ENCODE measurements at places on chromosomes 11 and 22. TPM values are rescaled to one million over a fixed set of nuclear protein-coding genes. Genes with fewer than 3 reads are reported as not detected.
A peak's percentile ranks its signal among the peaks of the same experiment; 100 is the strongest.

DNA sequence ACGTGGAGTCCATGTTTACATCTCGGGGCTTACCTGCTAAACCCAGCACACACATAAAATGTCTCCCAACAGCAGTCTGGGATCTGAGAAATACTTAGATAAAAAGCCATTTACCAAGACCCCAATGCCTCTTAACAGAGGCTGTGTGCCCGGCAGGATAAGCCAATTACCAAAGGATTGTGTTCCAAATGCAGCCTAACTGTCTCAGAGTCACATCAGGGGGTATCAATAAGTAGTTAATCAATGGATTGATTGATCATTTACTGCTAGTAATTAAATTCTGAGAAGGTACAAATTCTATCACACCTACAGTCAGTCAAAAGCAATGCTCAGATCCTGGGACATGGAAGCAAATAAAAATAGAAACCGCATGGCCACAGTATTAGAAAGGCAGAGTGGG, 125.6 kb downstream of the DSCAML1 start:
- DNase-seq: no peak
- no peaks in the 10 kb centered on the region for H3K36me3 ChIP-seq
- no peak overlapping the region for H3K27ac ChIP-seq
- no peak overlapping the region for H3K4me3 ChIP-seq
- H3K27me3 ChIP-seq: peaks cover 74% of the 10 kb centered on the region

Gene DEPDC7
- total RNA-seq: 9.4 TPM

DNA sequence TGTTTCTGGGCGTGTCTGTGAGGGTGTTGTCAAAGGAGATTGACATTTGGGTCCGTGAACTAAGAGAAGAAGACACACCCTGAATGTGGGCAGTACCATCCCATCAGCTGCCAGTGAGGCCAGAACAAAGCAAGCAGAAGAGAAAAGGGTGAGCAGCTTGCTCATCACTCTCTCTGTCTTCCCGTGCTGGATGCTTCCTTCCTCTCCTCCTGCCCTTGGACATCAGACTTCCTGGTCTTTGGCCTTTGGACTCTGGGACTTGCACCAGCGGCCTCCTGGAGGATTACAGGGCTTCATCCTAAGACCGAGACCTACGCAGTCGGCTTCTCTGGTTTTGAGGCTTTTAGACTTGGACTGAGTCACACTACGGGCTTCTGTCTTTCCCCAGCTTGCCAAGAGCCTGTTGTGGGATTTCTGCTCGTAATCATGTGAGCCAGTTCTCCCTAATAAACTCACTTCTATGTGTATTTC, 18.8 kb downstream of the APOL2 start:
- no peaks in the 10 kb centered on the region for H3K27me3 ChIP-seq
- peaks cover 8% of the 10 kb centered on the region for H3K4me1 ChIP-seq
- H3K4me3 ChIP-seq: no peak overlapping the region
- no peak overlapping the region for H3K27ac ChIP-seq
- DNase-seq: no peak
- H3K36me3 ChIP-seq: no peaks in the 10 kb centered on the region

Gene SESN3
- 2.6 TPM for total RNA-seq

Gene CEP126
- 0.11 TPM for total RNA-seq

GRCh38 chr22:48359613-48359965, 1468.1 kb downstream of the BRD1 start:
- no peaks in the 10 kb centered on the region for H3K4me1 ChIP-seq
- no peak overlapping the region for H3K4me3 ChIP-seq

GRCh38 chr11:35239471-35240075, 100.6 kb downstream of the CD44 start:
- no peak overlapping the region for H3K27ac ChIP-seq
- H3K4me1 ChIP-seq: no peaks in the 10 kb centered on the region
- H3K27me3 ChIP-seq: peaks cover 3% of the 10 kb centered on the region
- DNase-seq: no peak
- H3K4me3 ChIP-seq: no peak overlapping the region
- H3K36me3 ChIP-seq: no peaks in the 10 kb centered on the region

Gene OR8B4
- not detected for total RNA-seq

DNA sequence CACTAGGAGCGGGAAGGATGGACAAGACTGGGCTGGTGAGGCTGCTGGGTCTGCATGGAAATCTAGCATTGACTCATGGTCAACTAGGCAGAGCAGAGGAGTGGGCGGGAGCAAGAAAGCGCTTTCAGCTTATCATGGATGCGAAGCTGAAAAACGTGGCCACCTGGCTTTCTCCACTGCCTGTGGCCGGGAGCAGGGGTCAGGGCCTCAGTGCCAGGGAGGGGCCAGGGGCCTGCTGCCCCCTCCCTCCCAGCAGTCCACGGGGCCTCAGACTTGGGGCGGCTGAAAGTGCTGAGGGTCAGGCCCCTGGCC, 45.5 kb downstream of the ALX4 start:
- H3K36me3 ChIP-seq: no peaks in the 10 kb centered on the region
- H3K27ac ChIP-seq: no peak overlapping the region
- peak; percentile 27 for DNase-seq
- H3K4me3 ChIP-seq: no peak overlapping the region
- H3K27me3 ChIP-seq: no peaks in the 10 kb centered on the region

GRCh38 chr11:44351898-44352498, 42.1 kb upstream of the ALX4 start:
- DNase-seq: peak; percentile 37
- H3K27ac ChIP-seq: no peak overlapping the region
- H3K36me3 ChIP-seq: no peaks in the 10 kb centered on the region
- H3K4me1 ChIP-seq: peaks cover 4% of the 10 kb centered on the region

- no peak overlapping the region for H3K4me3 ChIP-seq
- no peak for DNase-seq
- peaks cover 20% of the 10 kb centered on the region for H3K4me1 ChIP-seq
- no peak overlapping the region for H3K27ac ChIP-seq
These were observed 62.2 kb downstream of the SGSM3 start for GRCh38 chr22:40432625-40433024.

GRCh38 chr11:127109796-127110480, 109.4 kb upstream of the KIRREL3 start:
- H3K4me3 ChIP-seq: no peak overlapping the region
- no peaks in the 10 kb centered on the region for H3K36me3 ChIP-seq
- no peak for DNase-seq
- H3K27me3 ChIP-seq: no peaks in the 10 kb centered on the region
- H3K27ac ChIP-seq: no peak overlapping the region
- H3K4me1 ChIP-seq: no peaks in the 10 kb centered on the region

Gene OR5B21
- not detected for total RNA-seq

DNA sequence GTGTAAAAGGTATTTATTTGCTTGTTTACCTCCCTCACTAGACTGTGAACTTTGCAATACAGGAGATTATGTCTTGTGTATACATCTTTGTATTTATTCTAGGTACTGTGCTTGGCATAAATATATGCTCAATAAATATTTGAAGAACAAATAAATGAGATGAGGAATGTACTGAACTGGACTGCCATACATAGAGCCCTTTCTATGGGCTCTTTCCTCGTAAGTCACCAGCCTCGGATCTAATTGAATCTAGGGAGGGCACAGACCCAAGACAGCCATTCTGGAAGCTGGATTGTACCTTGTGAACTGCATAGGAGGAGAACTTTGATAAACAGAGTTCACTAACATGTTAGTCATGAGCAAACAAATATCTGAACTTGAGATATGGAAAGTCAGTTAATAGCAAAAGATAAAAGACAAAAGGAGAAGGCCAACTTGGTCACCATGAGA, 503.9 kb downstream of the INSC start:
- peaks cover 11% of the 10 kb centered on the region for H3K27me3 ChIP-seq
- DNase-seq: no peak

GRCh38 chr11:103418014-103418413, 308.8 kb downstream of the DYNC2H1 start:
- H3K4me3 ChIP-seq: no peak overlapping the region
- H3K4me1 ChIP-seq: no peaks in the 10 kb centered on the region
- no peaks in the 10 kb centered on the region for H3K36me3 ChIP-seq
- DNase-seq: no peak

GRCh38 chr11:60936467-60937143, 12.3 kb downstream of the TMEM132A start:
- no peak overlapping the region for H3K4me3 ChIP-seq
- H3K27me3 ChIP-seq: peaks cover 66% of the 10 kb centered on the region
- H3K36me3 ChIP-seq: no peaks in the 10 kb centered on the region
- no peak overlapping the region for H3K27ac ChIP-seq
- DNase-seq: no peak
- H3K4me1 ChIP-seq: peaks cover 24% of the 10 kb centered on the region

- no peak for DNase-seq
- peaks cover 47% of the 10 kb centered on the region for H3K36me3 ChIP-seq
- H3K4me1 ChIP-seq: no peaks in the 10 kb centered on the region
- no peak overlapping the region for H3K27ac ChIP-seq
- H3K27me3 ChIP-seq: no peaks in the 10 kb centered on the region
These were observed 11.2 kb downstream of the PTS start for GRCh38 chr11:112237451-112237850.

Gene TSGA10IP
- total RNA-seq: not detected

Gene MS4A13
- total RNA-seq: not detected

DNA sequence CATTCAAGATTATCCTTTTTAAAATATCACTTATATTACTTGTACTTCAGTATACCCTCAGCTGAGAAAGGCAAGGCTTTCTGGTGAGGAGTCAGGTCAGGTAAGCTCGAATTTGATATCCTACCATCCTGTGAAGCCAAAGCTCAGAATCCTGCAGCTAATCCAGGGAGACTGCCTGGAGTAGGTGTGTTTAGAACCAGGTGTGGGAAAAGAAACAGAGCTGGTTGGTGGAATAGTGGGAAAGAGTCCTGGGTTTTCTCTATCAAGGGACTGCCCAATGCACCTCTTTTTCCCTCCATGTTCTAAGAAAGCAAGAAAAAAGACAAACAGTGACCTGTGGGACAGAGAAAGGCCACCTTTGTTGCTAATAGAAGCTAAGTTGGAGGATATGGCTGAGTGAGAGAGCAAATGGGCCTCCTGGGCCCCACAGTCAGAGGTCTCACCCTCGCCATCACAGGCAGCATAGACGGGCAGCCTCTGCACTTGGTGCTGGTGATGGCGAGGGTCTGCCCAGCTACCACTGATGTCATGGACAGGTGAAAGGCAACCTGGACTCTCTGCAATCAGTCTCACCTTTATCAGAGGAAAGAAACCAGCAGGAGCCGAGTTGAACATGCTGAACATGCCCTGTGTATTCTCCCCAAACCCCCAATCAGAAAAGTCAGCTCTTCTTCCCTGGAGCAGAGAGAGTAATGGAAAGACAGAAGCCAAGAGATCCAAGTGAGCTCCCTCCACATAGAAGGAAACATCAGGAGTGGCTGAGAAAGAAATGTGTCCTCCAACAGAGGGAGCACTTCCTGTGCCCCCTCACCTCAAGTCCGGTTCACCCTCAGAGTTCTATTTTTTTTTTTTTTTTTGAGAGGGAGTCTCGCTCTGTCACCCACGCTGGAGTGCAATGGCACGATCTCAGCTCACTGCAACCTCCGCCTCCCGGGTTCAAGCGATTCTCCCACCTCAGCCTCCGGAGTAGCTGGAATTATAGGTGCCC, 491.3 kb downstream of the BUD13 start:
- H3K27me3 ChIP-seq: no peaks in the 10 kb centered on the region
- H3K4me1 ChIP-seq: no peaks in the 10 kb centered on the region
- H3K4me3 ChIP-seq: no peak overlapping the region
- no peak for DNase-seq
- no peak overlapping the region for H3K27ac ChIP-seq
- H3K36me3 ChIP-seq: no peaks in the 10 kb centered on the region

Gene MS4A12
- not detected for total RNA-seq

DNA sequence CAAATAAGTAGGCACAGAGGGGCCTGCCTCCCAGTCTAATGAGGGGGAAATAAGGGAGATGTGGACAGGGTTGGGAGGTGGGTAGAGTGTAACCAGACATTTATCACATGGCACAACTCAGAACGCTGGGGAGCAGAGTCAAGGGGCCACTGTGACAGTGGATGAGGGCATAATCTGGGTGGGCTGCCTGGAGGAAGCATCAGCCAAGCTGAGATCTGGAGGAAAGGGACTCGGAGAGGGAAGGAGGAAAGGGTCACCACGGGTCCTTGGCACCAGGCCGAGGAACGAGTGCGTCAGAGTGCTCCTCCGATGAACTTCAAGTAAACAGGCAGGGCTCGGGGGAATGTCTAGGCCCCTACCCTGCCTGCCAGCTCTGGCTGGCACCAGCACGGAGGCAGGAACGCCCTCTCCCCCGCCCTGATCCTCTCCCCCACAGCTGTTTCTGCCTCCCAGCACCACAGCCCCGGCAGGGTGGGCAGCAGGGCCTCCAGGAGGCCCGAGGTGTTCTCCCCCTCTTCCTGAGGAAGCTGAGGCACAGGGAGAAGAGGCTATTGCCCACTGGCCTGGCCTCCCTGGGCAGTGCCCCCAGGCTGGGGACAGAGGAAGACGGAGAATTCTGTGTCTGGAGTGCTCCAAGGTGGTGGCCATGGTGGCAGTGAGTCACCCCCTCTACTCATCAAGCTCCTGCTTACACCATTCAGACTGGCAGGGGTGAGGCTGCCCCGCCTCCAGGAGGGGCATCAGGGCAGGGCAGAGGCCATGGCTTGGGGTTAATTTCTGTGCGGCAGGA, 4.2 kb downstream of the ALDH3B1 start:
- peaks cover 16% of the 10 kb centered on the region for H3K4me1 ChIP-seq
- H3K27me3 ChIP-seq: no peaks in the 10 kb centered on the region

DNA sequence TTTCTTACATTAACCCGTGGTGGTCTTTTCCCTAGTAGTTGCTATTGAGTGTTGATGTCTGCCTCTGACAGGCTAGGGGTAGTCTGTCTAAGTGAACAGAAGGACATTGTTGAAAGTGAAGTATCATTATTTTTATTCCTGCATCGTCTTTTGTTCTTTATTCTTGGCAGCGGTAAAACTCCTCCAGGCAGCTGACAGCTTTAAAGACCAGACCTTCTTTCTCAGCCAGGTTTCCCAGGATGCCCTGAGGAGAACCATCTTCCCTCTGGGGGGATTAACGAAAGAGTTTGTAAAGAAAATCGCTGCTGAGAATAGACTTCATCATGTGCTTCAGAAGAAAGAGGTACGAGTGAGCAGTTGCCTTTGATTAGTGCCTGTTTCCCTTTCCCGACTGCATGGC, 14.6 kb downstream of the TRMU start:
- no peak for DNase-seq
- no peaks in the 10 kb centered on the region for H3K27me3 ChIP-seq
- no peak overlapping the region for H3K4me3 ChIP-seq
- H3K36me3 ChIP-seq: peaks cover 89% of the 10 kb centered on the region
- H3K27ac ChIP-seq: no peak overlapping the region
- no peaks in the 10 kb centered on the region for H3K4me1 ChIP-seq

- 0 out of 3 replicates have a peak, but pooled peaks cover 1% of the 10 kb centered on the region for H3K36me3 ChIP-seq
- H3K4me1 ChIP-seq: peaks cover 3% of the 10 kb centered on the region
- no peak overlapping the region for H3K27ac ChIP-seq
- H3K27me3 ChIP-seq: no peaks in the 10 kb centered on the region
- no peak for DNase-seq
These were observed 23.8 kb downstream of the ALG12 start for GRCh38 chr22:49894322-49895054.

Gene INSC
- not detected for total RNA-seq

- H3K36me3 ChIP-seq: no peaks in the 10 kb centered on the region
- no peaks in the 10 kb centered on the region for H3K4me1 ChIP-seq
- H3K4me3 ChIP-seq: no peak overlapping the region
These were observed 78.7 kb downstream of the SHANK2 start for GRCh38 chr11:71173709-71174108.

GRCh38 chr22:50396751-50397370, 53.7 kb downstream of the PPP6R2 start:
- H3K36me3 ChIP-seq: peaks cover 58% of the 10 kb centered on the region
- H3K27me3 ChIP-seq: no peaks in the 10 kb centered on the region
- no peak overlapping the region for H3K4me3 ChIP-seq
- H3K4me1 ChIP-seq: no peaks in the 10 kb centered on the region
- no peak for DNase-seq
- no peak overlapping the region for H3K27ac ChIP-seq

All from K562 (cell line).